ENCODE measurements at places on chromosomes 4 and X. TPM values are rescaled to one million over a fixed set of nuclear protein-coding genes. Genes with fewer than 3 reads are reported as not detected.

The CENPE gene
- 5.2 TPM for total RNA-seq

GRCh38 chrX:45232139-45232538 is 31.5 kb upstream of the DIPK2B start:
- no peak for DNase-seq

- DNase-seq = peak; percentile 46
These were observed 83.8 kb upstream of the UCP1 start for GRCh38 chr4:140652601-140653000.

DNA sequence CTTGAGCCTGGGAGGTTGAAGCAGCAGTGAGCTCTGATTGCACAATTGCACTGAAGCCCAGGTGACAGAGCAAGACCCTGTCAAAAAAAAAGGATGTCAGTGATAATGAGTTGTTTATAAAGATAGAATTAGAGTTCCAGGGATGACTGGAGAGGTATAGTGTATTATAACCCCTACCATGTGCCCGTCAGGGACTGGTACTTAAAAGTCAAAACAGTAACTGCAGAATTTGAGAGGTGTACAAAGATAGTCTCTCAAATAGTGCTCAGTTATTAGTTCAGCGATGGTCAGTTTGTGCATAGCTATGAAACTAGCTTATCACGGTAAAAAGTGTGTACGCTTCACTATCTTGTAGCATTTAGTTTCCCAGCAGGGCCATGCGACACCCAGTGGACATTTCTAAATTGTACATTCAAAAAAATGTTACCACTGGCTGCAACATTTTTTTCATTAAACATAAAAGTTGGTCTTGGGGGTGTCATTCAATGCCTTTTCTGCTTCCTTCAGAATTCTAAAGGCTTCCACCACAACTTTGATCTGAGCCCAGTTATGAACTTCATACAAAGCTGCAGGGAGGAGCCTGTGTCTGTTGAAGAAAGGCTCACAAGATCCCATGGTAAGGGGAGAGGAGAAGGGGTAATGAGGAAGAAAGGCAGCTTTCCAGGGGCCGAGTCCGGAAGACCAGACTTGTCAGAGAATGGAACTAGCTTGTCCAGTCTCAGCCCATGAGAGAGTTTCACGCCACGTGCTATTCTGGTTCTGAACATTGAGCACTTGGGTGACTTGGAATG is 9.2 kb upstream of the GYG2 start:
- DNase-seq = no peak

GRCh38 chrX:109842611-109843010 is 109.6 kb upstream of the ACSL4 start:
- DNase-seq = no peak

All from renal cortical epithelial cell (primary cell).